ENCODE measurements at places on chromosomes 4 and X.
A peak's percentile ranks its signal among the peaks of the same experiment; 100 is the strongest.

- no peak for DNase-seq
These were observed 94.5 kb downstream of the FNIP2 start for GRCh38 chr4:158863296-158863695.

DNA sequence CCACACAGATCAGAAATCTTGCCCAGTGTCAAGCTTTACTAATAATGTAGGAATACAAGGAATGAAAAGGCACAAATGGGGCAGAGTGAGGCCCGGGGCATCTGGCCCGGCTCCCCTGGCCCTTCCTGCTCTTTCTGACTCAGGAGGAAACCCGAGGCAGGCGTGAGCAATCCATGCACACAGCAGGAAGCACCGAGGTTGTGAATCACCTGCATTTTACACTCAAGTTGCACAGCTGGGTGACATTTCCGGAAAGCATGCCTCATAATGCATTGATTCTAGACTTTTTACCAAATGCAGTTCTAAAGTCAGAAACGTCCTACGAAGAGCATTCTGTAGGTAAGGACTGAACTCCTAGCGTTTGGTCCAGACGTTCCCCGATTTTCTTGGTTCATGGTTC, 38.9 kb downstream of the PRIMPOL start:
- DNase-seq: peak; percentile 24

DNA sequence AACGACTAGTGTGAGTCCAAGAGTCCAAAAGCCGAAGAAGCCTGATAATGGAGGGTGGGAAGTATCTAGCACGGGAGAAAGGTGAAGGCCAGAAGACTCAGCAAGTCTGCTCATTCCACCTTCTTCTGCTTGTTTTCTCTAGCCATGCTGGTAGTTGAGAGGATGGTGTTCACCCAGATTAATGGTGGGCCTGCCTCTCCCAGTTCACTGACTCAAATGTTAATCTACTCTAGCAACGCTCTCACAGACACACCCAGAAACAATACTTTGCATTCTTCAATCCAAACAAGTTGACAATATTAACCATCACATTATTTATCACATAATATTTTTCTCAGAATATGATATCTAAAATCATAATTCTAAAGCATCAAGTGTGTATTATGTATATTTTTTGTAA, 1055.1 kb upstream of the PCDH10 start:
- DNase-seq: no peak

DNA sequence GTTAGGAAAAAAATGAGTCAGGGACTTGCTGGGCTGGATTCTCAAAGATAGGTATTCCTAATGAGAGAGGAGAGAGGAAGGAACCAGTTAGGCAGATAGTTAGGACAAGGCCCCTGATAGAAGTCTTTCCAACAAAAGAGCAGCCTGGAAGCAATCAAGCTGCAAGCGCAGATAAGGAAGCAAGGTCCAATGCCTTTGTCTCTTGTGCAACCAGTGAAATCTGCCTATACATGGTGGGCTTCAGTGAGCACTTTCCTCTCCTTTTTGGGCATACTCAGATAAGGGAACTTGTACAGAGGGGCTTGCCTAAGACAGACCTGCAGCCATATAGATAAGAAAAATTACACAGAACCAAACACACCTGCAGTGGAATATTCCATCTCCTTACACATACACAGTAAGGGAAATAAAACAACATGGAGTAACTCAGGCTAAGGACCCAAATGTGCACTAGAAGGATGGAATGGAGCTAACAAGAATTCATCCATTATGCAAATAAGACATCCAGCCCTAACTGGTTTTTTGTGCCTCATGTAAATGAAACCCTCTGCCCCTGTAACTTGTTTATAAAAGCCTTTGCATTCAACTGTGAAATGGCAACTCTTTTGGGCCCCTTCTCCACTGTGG, 68.8 kb downstream of the PCDH18 start:
- DNase-seq: no peak

- DNase-seq: no peak
These were observed 7.1 kb downstream of the SLC49A3 start for GRCh38 chr4:681736-682451.

DNA sequence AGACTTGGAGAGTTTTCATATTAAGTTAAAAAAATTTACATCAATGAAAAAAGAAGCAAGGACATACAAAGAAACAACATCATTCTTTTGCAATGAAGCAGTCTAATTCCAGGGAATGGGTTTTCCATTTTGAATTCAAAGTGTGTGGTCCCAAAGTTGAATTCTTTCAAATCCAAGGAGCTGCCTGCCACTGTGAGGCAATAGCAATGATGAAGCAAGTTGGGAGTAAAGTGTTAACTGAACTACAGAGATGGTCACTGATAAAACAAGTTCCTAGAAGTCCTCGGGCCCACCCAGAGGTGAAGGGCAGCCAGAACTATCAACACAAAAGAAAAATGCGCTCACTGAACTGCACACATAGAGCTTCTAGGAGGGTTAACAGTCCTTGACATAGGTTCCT, 115.9 kb downstream of the RAB28 start:
- no peak for DNase-seq

- no peak for DNase-seq
These were observed 1390.9 kb downstream of the C4orf33 start for GRCh38 chr4:130486841-130487240.

Measured in brain pericyte (primary cell).